Lower lobe of right lung (tissue), 2 donors: ENCODE measurements at places on chromosomes 2 and 18. TPM values are rescaled to one million over a fixed set of nuclear protein-coding genes. Genes with fewer than 3 reads are reported as not detected.

SERPINB13 gene
- total RNA-seq = not detected

FBXO41 gene
- 2.9 TPM for total RNA-seq

- DNase-seq = no peak
Observed at GRCh38 chr18:26252411-26252810, 26.2 kb downstream of the TAF4B start.

DNA sequence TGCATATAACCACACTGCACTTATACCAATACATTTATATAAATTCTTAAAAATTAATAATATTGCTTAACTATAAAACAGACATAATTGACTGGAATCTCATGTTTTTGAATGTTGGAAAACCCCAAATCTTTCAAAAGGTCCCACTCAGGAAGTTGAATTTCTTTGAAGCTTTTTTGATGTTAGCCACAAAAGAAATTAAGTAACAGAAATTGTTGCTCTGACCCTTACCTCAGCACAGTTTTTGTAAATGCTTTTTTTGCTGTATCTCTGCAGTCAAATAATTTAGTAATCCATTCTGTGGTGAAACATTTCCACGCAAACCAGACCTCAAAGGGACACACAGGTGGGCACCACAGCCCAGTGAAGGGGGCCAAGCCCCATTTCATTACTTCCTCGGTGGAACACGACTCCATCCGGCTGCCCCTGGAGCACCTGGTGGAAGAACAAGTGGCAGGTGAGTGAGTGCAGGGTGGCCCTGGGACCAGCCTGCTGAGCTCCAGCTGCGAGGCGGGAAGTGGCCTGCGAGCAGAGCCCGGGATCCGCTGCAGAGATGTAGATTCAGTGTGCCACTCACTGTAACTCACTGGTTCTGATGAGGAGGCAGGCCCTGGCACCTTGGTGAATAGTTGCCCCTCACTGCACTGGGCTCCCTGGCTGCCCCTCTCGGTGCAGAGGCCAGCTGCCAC, 8.4 kb downstream of the SCLY start:
- DNase-seq = no peak

DNA sequence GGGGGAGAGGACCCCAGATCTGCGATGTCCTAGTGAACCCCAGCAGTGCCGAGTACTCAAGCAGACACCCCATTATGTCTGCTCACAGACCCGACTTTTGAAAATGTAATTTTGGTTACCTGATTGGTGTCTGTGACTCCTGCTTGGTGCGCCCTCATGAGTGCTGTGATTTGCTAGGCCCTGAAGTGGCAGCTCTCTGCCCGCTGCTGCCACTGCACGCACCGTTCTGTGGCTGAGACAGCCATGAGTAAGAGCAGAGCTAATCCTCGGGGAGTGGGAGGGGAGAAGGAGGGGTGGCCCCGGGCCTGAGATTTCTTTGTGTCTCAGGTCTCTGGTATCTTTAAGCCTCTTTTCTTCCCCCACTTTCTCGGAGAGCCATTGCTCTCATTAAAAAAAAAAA, 18.2 kb downstream of the FHOD3 start:
- no peak for DNase-seq

DNA sequence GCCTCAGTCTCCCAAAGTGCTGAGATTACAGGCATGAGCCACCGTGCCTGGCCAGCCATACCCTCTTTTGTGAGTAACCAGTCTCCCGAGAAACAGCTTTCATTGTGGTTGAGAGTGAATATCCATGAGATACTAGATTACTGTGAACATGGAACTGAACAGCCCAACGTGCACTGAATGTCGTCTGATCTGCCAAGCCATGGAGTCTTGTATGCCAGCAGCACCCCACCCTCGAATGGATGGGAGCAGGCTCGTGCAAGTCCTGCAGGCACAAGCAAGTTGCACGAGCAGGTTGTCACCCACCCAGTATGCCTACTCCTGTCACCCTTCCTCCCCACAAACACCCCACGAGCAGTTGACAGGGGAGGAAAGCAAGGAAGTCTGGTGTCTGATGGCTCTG, 36.5 kb upstream of the TFCP2L1 start:
- no peak for DNase-seq

GRCh38 chr2:158025255-158025996, 76.2 kb upstream of the UPP2 start:
- no peak for DNase-seq

GRCh38 chr18:70659036-70659925, 370.4 kb downstream of the SOCS6 start:
- DNase-seq = no peak

- DNase-seq = no peak
Observed at GRCh38 chr2:46131-46470, 204 bp downstream of the FAM110C start.

GRCh38 chr2:86023366-86023712, 82.3 kb downstream of the POLR1A start:
- no peak for DNase-seq

DNA sequence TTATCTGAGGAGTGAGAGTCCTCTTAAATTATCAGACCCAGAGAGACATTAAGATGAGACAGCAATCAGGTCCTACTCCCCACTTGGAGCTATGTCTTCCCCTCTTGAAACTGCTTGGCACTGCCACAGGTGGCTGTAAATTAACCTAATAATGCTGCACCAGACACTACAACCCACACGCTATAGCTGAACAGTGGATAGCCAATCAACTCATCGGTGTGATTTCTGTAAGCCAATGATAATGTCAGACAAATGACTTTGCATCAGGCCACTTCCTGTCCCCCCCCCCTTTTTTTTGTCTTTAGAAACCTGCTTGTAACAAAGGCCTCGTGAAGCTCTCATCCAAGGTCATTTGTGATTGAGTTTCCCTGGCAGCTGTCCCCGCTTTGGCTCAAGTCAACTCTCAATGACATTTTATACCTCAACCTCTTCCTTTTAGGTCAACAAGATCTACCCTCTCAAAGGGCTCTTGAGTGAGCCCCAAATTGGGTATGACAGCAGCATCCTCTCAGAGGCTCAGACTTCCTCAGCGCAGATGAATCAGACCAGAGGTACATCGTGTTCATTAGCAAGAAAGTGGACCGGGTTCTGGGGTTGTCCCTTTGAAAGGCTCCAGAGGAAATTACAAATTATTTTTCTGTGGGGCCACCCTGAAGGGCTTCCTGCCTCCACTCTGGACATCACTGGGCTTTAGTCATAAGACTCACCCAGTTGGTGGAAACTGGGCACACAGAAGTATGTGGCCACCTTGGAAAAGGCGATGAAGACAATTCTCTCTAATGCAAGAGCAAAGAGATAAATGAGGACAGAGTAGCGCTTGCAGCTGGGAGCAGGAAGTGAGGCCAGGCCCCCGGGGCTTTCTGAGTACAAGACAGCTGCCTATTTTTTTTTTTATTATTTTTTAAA, 73.6 kb downstream of the COPS8 start:
- no peak for DNase-seq

DNA sequence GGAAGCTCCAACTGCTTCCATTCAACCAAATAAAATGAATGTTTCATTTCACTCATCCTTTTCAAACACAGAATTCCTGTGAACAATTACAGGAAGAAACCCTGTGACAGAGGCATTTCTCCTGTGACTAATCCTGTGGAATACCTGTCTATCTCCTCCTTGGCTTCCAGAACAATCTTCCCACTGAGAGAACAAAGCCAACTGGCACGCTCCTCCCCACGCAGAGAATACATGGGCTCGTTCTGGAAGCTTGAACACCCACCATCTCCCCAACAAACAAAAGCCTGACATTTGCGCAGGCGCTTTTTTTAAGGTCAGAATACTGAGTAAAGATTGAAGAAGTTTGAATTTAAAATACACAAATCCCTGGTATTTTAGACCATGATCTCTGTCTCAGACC, 104.7 kb upstream of the SLC66A3 start:
- DNase-seq = no peak
